GM12892 (cell line): ENCODE measurements at places on chromosomes 5 and 9.

DNA sequence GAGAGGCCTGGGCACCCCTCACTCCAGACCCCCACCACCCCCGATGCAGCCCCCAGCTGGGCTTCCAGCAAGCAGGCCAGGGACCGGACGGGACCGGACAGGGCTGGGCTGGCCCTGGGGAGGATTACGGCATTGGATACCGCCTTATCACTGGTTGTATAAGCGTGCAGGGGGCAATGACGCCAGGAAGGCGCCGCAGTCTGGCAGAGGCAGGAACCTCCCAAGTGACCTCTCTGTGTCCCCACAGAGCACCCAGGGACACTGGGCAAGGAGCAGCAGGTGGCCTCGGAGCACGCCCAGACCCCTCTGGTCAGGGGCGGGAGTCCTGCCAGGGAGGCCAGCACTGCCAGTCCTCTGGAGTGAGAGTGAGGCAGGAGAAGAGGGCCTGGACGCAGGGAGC is 723 bp upstream of the LCN15 start:
- DNase-seq: no peak

DNA sequence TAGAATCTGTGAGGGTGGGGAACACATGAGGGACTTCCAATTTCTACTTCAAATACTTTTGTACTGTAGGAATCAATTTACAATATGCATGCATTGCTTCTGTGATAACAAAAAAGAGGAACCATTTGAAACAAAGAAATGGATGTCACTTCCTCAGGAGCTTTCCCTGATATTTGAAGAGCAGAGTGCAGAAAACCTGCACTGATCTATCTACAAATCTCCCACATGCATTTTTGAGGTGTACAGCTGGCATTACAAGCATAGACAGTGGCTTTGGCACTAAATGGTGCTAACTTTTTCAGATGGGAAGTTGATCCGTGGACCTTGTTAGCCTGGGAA is 27.7 kb downstream of the YIPF5 start:
- DNase-seq: no peak

- no peak for DNase-seq
These were observed 4.0 kb upstream of the RAD23B start for GRCh38 chr9:107279086-107279485.

- DNase-seq: no peak
These were observed 17.2 kb upstream of the C5orf47 start for GRCh38 chr5:173971681-173972345.

DNA sequence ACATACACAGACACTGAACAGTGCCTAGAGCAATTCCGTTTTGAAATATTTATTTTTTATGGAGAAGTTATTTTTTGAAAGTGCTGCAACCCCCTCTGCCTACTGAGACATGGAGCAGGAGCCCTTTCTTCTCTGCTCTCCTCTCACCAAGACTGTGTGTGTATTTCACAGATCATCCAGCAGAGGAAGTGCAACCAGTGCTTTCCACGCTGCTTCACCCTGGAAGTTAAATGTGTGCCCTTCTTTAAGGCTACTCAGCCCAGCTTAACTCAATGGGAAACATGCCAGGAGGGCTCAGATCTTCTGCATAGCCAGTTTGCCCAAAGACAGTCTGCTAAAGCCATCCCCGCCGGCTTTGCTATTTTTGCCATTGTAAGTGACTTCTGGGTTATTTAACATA is 606.3 kb downstream of the TLE1 start:
- no peak for DNase-seq

- peak; percentile 10 for DNase-seq
These were observed 41.2 kb upstream of the VCAN start for GRCh38 chr5:83430130-83431010.

DNA sequence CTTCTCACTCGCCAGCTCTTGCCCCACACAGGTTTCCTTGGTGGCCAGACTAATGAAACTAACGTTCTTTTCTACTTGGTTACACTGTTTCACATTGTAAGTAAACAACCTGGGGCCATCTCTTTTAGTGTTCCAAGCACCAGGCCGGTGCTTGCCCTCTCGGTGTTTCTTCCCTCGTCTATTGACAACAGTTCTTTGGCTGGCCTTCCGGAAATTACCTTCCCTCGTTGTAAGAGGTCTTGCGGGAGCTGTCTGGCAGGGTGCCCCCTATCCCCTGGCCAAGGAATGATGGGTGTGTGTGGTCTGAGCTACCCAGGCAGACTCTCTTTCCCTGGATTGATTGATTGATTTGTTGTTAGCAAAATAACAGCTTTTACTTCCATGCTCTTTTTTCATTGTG is 918 bp upstream of the MYMK start:
- DNase-seq: no peak

DNA sequence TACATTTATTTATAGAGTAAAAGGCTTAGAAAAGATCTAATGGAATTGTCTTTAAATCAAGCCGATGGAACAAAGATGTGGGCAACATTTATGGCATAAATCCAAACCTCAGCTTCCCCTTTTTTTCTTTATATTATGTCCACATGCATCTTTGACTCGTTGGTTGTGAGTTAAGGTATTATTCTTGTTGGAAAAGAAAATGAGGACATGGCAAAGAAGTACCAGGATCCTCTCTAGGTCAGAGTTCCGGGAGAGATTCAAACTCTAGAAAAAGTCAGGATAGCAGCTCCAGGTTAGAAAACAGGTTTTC is 508 bp upstream of the NME5 start:
- DNase-seq: no peak
